Fibroblast of the conjunctiva (primary cell): ENCODE measurements at places on chromosomes 13 and 19.
A peak's percentile ranks its signal among the peaks of the same experiment; 100 is the strongest.

DNA sequence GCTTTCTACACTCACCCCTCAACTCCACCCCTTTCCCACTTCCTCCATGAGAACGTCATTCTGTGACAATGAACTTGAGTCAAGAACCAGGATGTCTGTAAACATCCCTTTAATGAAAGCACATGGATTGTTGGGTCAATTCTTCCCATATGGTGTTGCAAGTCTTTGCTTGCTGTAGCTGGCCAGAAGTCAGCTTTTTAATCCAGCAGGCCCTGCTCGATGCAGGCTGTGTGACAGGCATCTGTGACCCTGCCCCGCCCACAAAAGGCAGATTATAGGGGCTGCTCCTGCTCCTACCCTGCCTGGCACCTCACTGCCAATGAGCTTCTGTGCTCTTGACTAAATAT is 78.0 kb downstream of the STARD13 start:
- DNase-seq, result peak; percentile 83

DNA sequence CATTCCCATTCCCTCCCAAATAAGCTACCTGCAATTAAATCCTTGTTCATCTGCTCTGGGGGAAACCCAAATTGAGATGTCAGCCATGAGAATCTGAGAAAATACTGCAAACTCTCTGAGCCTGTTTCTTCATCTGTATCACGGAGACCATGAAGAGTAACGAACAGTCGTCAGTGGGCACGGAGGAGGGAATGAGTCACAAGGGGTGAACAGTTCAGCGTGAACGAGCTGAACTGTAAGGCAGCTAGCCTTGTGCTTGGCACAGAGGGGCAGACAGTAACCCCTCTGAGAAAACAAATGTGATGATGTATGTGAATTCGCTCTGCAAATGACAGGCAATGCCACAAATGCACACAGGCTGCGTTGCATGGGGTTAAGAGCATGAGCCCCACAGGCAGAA is 288.7 kb downstream of the FOXO1 start:
- DNase-seq, result no peak

GRCh38 chr19:45927565-45928261 is 13.1 kb upstream of the NANOS2 start:
- peak; percentile 72 for DNase-seq

- no peak for DNase-seq
Observed at GRCh38 chr19:33404506-33405253, 31.2 kb downstream of the CEBPG start.

DNA sequence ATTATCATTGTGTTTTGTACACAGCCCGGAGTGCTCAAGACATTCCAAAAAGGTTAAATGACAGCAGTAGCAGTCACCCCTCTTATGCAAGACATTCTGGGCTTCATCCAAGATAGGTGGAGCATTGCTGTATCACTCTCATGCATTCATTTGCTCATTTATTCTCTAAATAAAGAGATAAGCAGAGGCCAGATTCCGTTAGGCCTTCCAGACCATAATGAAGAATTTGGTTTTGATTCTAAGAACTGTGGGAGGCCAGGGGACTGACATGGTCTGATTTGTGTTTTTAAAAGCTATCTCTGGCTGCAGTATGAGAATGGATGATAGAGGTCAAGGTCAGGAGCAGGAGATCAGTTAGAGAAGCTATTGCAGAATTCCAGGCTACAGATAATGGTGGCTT is 145.8 kb downstream of the KCNRG start:
- DNase-seq, result no peak

DNA sequence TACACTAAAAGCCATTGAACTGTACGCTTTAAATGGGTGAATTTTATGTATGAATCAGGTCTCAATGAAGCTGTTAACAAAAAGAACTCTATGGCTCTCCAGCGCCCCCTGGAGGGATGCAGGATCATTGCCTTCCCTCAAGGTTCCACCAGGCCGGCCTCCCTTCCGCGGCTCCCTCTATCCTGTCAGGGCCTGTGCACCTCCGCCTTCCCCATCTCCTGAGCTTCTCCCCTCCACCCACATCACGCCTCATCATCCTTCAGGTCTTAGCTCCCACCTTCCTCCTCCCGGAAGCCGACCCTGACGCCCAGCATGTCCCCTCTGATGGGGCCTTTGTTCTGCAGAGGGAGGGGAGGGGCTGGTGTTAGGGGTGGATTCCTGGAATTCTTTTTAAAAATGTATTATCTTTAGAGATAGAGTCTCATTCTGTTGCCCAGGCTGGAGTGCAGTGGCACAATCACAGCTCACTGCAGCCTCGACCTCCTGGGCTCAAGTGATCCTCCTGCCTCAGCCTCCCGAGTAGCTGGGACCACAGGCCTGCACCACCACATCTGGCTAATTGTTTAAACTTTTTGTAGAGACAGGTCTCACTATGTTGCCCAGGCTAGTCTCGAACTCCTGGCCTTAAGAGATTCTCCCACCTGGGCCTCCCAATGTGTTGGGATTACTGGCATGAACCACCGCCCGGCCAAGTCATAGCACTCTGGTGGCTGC is 27.7 kb downstream of the MEIS3 start:
- DNase-seq, result peak; percentile 57
